ENCODE measurements at places on chromosomes 5 and 9.

- DNase-seq, result no peak
Measured at GRCh38 chr5:123976379-123977033, 464.5 kb downstream of the CSNK1G3 start.

- DNase-seq, result no peak
Measured at GRCh38 chr5:15406478-15406877, 93.5 kb upstream of the FBXL7 start.

DNA sequence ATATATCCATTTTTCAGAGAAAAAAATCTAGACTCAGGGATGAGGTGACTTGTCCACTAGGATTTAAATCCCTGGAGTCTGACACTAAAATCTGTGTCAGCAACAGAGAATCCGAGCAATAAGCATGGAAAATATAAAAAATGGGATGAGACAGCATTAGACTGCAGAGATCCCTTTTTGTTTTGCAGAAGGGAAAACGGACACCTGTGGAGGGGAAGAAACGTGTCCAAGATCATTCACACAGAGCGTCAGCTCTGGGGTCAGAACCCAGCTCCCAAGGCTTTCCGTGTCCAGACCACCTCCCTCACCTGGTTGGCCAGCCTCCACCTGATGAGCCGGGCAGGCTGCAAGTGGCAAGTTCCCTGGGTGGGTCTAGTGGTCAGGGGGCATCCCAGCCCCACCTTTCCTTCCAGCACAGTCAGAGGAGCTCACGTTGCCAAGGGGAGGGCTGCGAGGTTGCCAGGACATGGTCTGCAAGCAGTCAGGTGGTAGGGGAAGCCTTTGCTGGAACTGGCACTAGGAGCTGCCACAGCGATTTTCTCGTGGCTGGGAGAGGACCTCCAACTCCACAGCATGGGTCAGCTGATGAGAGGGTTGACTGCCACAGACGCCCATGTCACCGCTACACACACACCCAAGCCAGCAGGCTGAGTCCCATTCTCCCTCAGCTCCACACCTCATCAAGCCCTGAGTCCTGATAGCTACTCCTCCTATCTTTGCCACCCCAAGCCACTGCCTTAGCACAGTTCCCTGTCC is 65.9 kb upstream of the CPLX2 start:
- no peak for DNase-seq

GRCh38 chr5:110854200-110854599 is 115.4 kb downstream of the SLC25A46 start:
- no peak for DNase-seq

- no peak for DNase-seq
Measured at GRCh38 chr5:132425009-132425937, 55.8 kb downstream of the SLC22A5 start.

DNA sequence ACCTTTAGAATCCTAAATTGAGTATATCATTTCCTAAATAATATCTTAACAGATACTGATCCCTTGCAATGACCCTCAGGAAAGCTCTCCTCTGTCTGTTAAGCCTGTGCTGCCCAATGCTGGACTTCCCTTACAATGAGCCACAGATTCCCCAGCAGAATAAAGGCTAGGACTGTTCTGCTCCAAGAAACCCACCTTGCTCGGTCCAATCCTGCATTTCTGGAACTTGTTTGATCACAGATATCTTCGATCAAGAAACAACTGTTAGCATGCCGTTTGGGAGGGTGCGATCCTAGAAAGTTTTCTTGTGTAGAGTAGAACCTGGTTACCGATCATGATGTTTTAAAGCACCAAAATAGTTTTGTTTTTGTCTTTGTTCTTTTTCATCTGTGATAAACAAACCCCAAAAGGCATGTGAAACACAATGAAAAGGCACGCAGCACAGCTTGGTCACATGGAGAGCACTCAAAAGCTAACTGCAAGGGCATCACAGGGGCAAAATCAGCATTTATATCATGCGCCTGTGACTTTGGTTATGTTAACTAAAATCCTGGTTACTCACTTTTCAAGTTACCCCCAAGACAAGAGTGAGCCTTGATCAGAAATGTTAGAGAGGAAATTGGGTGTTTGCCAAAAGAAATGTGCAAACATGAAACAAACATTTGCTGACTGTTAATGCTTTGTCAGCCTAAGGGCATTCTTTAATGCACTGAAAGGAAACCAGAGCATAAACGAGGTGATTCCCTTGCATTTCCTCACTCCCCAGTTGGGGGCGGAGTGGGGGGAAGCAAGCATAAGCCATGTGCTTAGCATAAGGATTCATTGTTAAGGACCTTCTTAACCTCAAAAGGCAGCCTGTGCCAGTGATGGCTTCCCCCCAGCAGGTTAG is 61.9 kb upstream of the ADAMTS16 start:
- no peak for DNase-seq
